ENCODE measurements at places on chromosomes 7 and 10. TPM values are rescaled to one million over a fixed set of nuclear protein-coding genes. Genes with fewer than 3 reads are reported as not detected.

DNA sequence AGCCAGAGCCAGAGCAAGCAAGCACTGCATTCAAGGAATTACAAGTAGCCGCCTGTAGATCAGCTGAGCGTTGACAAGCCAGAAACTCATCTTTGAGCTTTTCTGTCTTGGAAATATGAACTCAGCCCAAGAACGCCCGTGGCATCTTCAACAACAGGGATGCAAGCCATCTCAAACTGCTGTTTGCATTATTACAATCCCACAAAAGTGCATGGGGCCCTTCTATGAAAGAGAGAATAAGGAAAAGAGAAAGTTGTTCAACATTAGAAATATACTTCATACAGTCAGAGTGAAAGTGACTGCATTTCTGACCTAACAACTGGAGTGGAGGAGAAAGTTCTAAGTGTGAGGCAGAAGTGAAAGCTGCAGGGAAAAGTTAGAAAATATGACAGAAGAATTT, 6.5 kb downstream of the SGCE start:
- no peak for DNase-seq

DNA sequence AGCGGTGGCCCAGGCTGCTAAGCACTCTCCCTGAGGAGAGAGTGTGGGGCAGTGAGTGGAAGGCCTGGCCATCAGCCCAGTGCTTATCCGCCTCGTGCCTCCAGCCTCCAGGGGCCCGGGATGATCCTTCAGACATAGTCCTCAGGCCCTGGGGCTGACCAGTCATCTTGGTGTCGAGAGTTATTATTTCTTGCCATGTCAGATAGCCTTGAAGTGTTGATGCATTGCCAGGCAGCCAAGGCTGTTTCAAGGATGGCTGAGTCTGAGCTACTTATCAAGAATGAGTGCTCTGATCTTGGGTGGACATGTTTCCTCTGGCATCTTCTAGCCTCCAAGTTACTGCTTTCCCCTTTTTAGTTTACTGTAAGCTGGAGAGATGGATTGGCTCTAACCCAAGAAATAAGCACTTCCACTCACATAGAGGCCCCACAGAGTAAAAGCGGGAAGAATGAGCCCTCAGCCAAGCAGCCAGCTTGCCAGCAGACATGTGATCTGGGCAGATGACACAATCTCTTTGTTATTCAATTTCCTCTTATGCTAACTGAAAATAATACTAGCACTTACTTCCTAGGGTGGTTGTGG, 136.5 kb upstream of the NAMPT start:
- no peak for DNase-seq

GRCh38 chr7:142832417-142832816, 22.5 kb upstream of the EPHB6 start:
- DNase-seq = peak; percentile 36

GRCh38 chr7:30866939-30867338, 44.7 kb upstream of the AQP1 start:
- DNase-seq = no peak

- DNase-seq = no peak
Observed at GRCh38 chr7:146494952-146495596, 378.5 kb downstream of the CNTNAP2 start.

- DNase-seq = no peak
Observed at GRCh38 chr10:46311501-46311951, 24.7 kb downstream of the ANTXRL start.

- no peak for DNase-seq
Observed at GRCh38 chr7:94436700-94437099, 42.0 kb downstream of the COL1A2 start.

DNA sequence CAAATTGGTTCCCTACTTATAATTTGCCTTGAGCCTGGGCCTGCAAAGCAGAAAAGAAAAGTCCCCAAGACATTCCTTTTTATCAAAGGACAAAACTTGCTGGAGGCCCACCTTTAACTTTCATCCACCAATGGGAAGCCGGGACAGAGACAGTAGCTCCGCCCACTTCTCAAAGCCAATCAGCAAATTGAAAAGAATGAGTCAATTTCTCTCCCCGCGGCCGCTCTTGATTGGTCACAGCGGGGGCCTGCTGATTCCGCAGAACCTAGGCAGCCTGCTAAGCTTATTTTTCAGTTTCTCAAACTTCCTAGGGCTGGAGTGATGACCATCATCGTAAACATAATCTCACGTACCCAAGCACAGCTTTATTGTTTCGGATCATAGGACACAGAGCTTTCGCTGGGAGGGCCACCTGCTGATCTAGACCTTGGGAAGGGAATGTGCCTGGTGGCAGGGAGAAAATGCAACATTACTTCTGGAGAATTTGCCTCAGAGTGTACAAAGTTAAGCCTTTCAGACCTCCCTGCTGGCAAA, at the start of gene SLC13A4:
Gene SLC13A4 (minus strand): TSS at position 51 of the 534 bp plus-strand sequence. CDS start 690 bp downstream, outside the sequence.
- DNase-seq = no peak

DNA sequence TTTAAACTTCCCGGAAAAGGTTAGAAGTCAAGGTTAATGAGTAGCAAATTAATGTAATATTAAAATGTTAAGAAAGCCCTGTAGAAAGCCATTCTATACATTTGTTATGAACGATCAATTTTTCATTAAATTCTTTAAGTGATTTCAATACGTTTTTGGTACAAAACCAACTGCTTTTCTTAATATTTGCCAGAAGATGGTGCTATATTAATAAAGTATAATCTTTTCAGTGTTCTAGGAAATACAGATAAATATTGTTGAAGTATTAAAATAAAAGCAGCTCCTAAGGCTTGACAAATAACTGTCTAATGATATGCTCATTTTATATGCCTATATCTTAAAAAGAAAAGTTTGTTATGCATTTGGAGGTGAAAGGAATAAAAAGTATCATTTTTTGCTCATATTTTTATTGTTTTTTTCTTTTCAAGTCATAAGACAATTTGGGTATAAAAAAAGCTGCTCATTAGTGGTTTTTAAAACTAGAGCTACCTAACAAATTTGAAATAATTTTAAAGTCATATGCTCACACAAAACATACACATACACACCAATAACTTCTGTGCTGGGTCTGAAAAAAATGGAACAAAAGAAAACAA, 130.3 kb upstream of the POT1 start:
- peak; percentile 16 for DNase-seq

- DNase-seq = no peak
Observed at GRCh38 chr7:6205971-6206660, 66.3 kb downstream of the CYTH3 start.

DNA sequence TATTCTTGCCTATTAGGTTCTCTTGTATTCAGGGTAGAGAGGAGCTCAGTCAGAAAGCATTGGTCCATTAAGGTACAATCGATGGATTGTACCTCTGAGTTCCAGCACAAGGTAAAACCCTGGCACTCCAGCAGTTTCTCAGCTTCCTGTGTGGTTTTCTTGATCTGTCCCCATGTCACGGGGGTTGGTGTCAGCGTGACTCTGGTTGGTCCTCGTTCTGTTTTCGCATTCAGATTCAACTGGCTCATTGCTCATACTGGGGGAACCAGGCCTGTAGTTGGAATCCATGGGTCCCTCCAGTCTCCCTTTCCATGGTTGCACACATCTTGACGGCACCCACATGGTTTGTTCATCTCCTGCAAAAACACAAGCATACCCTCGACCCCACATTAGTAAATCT, 32.7 kb upstream of the RASGEF1A start:
- no peak for DNase-seq

GRCh38 chr10:71396711-71397295, at the start of gene CDH23:
TSS of gene CDH23 (plus strand) at chr10:71396920. CDS start at chr10:71439832, 42,912 bp downstream.
- no peak for DNase-seq

DNA sequence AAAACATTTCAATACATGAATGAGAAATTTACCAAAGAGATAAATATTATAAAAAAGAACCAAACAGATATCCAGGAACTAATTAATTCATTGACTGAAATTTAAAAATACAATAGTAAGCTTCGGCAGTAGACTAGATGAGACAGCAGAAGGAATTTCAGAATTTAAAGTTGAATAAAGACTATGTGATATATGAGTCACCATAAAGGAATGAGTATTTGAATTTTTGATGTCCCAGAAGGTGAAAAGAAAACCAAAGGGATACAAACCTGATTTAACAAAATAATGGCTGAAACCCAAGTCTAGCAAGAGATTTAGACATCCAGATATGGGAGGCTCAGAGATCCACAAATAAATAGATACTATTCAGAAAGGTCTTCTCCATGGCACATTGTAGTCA, 623.9 kb upstream of the FOXK1 start:
- no peak for DNase-seq

DNA sequence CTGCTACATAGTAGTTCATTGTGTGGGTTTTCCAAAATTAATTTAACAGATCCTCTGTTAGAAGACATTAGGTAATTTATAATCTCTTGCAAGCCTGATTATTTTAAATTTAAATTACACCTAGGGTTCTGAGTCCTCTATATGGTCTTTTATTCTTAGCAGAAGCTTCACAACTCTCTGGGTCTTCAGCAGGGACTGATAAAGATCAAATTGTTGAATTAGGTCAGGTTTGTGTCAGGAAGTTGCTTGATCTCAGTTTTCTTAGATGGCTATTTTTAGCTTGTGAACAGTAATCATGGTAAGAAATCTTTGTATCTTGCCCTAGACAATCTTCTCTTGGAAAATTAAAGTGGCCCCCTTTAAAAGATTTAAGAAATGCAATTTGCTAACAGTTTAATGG, 183.1 kb upstream of the HDAC9 start:
- DNase-seq = no peak

DNA sequence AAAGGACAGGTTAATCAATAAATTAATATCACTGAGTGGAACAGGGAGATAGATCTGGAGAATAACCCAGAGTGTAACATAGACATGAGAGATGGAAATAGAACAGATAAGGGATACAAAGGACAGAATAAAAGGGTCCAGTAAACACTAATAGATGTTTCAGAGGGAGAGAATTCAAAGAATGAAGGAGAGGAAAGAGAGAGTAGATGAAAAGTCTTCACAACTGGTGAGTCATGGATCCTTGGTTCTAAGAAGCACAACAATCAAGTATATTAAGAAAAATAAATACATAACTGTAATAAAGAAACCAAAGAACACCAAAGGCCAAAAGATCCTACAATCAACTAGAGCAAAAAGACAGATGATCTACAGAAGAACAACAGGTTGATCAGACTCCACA, 66.3 kb downstream of the BEND7 start:
- DNase-seq = no peak

DNA sequence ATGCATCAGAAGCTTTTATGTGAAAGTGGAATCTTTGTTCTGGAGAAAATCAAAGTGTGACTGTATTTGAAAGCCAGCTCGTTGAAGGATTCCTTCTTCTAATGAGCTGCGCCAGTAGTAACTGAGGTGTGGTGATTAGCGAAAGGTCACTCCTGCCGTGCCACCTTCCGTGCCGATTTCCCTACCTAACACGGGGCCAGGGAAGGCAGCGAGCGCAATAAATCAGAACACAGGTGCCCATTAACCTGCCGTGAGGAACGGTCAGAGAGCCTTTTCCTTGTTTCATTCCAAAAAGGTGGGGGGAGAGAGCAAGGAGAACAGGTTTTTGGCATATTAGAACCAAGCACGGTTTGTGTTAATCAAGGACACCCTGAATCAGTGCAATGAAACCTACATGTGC, 258.0 kb downstream of the CELF2 start:
- DNase-seq = no peak

- DNase-seq = no peak
Observed at GRCh38 chr10:97075961-97076525, 109.7 kb downstream of the SLIT1 start.

- DNase-seq = no peak
Observed at GRCh38 chr7:115221456-115221855, 299.6 kb downstream of the MDFIC start.

DNA sequence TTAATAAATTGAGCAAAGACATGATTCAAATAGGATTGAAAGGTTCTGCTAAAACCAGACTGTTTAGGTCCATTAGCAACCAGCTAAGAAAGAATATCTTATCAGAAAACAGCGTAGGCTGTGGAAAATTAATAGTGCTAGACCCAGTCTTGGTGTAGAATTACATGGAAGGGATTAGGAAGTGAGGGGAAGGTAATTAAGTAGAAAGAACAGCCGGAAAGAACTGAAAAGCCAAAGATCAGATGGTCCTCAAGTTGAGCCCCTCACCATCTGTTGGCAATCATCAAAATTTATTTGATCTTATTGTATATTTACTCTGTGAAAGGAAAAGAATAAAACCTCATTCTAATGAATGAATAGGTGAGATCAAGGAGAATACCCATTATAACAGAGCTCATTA, 50.1 kb downstream of the COL1A2 start:
- DNase-seq = no peak

- DNase-seq = no peak
Observed at GRCh38 chr10:44894691-44895090, 16.4 kb upstream of the TMEM72 start.

GRCh38 chr7:52512656-52513055, 522.8 kb upstream of the POM121L12 start:
- DNase-seq = no peak

DNA sequence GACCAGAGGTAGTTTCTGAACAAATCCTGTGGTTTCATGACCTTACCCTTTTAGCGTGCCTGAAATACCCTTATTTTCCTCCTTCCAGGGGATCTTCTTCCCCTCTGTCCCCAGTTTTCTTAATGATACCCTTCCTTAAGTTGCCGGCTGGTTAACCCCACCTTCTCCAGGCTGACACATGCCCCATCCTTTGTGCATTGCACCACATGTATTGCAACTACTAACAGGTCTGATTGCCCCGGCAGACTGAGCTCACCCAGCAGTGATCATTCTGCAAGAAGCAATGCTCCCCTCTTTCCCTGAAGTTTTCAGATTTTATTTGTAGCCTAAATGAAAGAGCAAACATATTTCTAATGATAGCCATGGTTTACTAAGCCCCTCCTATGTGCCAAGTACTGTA, 108.2 kb downstream of the HIP1 start:
- no peak for DNase-seq

Gene OR2A12
- total RNA-seq = not detected

Gene HABP2
- not detected for total RNA-seq

Gene GPR85
- not detected for total RNA-seq

Gene LRRC17
- total RNA-seq = not detected

Gene IDI2
- total RNA-seq = not detected

Gene NEUROG3
- total RNA-seq = 0.99 TPM

Gene STEAP1
- 3.4 TPM for total RNA-seq

Gene ZNF503
- total RNA-seq = 8.8 TPM

Gene PAPOLB
- total RNA-seq = not detected

Gene GIMAP1
- not detected for total RNA-seq

Gene FAM241B
- 3.4 TPM for total RNA-seq

Gene RHOBTB1
- 1.4 TPM for total RNA-seq

Gene HOXA3
- 27.8 TPM for total RNA-seq

Gene GBX1
- total RNA-seq = not detected

Data from HT-29 (cell line).